Erythroblast (primary cell): ENCODE measurements at places on chromosomes 2 and 18.
A peak's percentile ranks its signal among the peaks of the same experiment; 100 is the strongest.

DNA sequence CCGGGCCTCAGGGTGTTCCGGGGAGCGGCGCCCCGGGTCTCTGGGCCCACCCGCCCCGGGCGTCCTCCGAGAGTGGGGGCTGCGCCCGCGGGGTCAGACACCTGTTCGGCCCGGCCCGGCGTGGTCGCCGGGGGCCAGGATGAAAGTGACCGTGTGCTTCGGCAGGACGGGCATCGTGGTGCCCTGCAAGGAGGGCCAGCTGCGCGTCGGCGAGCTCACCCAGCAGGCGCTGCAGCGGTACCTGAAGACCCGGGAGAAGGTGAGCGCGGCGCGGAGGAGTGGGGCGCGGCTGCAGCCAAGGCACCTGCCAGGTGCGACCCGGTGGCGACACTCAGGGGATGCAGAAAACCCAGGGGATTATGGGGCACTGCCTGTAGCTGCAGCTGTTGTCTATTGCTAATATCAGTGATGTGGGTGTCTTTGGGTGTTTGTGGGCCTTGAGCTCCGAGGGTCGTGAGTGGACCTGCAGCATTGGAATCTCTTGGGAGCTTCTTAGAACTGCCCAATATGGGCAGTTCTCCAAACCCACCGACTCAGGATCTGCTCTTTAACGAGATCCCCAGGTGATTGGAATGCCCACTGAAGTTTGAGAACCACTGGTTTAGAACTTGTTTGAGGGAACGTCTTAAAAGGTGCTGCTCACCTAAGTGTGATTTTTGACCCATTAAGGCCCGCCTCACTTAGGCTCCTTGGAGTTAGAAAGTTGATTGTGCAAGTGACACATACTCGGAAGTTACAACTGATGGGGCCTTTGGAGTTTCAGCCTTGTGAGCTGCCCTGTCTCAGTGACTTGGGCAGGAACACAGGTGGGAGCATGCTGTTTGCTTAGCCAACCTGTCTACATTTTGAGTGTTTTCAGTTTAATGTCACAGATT lies 823 bp downstream of the PARD3B start:
- DNase-seq, result no peak

DNA sequence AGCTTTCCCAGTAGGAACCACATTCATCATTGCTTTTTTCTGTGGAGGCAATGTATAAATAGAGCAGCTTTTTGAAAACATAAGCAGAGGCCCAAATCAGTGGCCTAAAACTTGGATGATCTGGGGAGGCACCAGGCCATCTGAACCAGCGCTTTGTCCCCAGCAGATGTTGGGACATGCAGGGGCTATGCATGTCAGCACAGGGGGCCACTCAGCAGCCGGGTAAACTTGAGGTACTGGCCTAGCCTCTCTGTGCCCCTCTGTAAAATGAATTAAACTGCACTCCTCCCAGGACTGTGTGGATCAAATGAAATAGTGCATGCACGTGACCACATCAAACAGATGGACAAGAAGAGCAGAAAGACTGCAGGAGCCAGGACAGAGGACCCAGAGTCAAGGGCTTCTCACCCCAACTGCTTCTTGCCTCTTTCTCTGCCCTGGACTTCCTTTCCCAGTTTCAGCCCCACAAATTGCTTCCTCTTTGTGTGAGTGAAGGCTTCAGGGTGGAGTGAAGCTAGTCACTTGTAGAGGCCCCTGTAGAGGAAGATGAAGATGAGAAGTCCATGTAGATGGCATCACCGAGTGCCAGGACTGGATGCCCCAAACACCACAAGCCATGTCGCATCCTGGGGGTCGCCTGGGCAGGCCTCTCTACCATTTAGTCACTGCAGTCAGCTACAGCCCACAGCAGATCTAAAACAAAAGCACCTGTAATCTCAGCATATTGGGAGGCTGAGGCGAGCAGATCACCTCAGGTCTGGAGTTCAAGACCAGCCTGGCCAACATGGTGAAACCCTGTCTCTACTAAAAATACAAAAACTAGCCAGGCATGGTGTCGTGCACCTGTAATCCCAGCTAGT lies 53.2 kb downstream of the IMPA2 start:
- DNase-seq, result no peak

DNA sequence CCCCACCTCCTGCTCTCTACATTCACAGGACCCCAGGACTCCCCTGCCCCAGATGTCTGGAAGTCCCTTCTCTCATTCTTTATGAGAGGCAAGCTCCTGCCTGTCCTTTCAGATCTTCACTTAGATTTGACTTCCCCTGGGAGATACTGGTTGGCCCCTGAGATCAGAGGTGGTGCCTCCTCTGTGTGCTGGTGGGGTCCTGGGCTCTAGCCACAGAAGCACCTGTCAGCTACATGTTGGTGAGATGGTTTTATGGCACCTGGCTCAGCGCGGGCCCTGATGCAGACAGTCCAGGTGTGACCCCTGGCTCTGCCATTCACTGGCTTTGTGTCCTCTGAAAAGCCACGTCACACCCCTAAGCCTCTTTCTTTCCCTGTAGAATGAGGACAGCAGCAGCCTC lies 369.6 kb upstream of the ID2 start:
- no peak for DNase-seq

- DNase-seq, result no peak
Measured at GRCh38 chr2:197304556-197305011, 6.0 kb downstream of the ANKRD44 start.

- DNase-seq, result no peak
Measured at GRCh38 chr18:8742387-8743361, 37.3 kb downstream of the MTCL1 start.

- no peak for DNase-seq
Measured at GRCh38 chr2:1407950-1408675, 5.2 kb upstream of the TPO start.

- DNase-seq, result peak; percentile 29
Measured at GRCh38 chr2:287471-287885, 413 bp downstream of the ALKAL2 start.

DNA sequence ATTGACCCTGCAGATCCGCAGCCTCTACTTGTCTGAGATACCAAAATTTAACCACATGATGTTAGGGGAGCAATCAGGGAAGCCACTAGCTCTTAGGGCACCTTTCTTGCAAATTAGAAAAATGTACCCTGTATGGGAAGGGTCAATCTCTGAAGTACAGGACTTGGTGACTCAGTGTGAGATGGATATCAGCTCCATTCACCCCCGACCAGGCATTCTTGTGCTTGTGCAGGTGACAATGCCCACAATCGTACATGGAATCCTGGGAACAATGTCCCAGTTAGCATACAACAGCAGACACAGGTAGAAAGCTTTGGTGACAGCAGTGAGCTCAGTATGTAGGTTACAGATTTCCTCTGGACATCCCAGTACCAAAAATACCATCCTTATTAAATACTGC lies 137.7 kb upstream of the ITGB6 start:
- no peak for DNase-seq

DNA sequence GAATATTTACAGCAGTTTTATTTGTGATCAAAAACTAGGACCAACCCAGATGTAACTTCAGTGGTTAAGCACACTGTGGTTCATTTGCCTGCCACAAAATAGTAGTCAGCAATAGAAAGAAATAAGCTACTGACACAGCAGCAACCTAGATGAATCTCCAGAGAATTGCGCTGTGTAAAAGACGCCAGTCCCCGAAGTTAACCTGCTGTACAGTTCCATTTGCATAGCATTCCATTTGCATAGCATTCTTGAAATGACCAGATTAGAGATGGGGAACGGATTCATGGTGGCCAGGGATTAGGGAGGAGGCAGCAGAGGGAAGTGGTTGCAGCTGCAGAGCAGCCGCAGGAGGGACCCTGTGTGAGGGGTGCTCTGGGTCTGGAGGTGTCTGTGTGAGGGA lies 39.3 kb upstream of the NFATC1 start:
- no peak for DNase-seq

- DNase-seq, result no peak
Measured at GRCh38 chr2:161161074-161161706, 962 bp downstream of the TANK start.

- DNase-seq, result no peak
Measured at GRCh38 chr18:35191698-35192025, 49.2 kb upstream of the ZNF397 start.
